ENCODE measurements at places on chromosomes 5 and 9. TPM values are rescaled to one million over a fixed set of nuclear protein-coding genes. Genes with fewer than 3 reads are reported as not detected.

FOXI1 gene
- not detected for total RNA-seq

KLF4 gene
- 27.2 TPM for total RNA-seq

EQTN gene
- 0.22 TPM for total RNA-seq

NRG2 gene
- 2.0 TPM for total RNA-seq

PCDHGA1 gene
- 0.26 TPM for total RNA-seq

ASTN2 gene
- total RNA-seq = 4.8 TPM

FAM200C gene
- total RNA-seq = 2.2 TPM

TMEM174 gene
- not detected for total RNA-seq

ZNG1A gene
- total RNA-seq = 23.6 TPM

SH3RF2 gene
- total RNA-seq = 2.9 TPM

GARNL3 gene
- total RNA-seq = 1.8 TPM

PKD2L2 gene
- total RNA-seq = 0.07 TPM

ENC1 gene
- total RNA-seq = 6.3 TPM

PCDHB14 gene
- total RNA-seq = 0.17 TPM

VCAN gene
- 11.0 TPM for total RNA-seq

GPR150 gene
- total RNA-seq = 0.16 TPM

F2RL1 gene
- 265 TPM for total RNA-seq

ENTREP1 gene
- 0.60 TPM for total RNA-seq

CCNO gene
- 7.4 TPM for total RNA-seq

MYMK gene
- not detected for total RNA-seq

NIPAL4 gene
- total RNA-seq = 13.5 TPM

SLC45A2 gene
- not detected for total RNA-seq

FBN2 gene
- total RNA-seq = 13.0 TPM

PFN3 gene
- total RNA-seq = not detected

CCDC187 gene
- not detected for total RNA-seq

CDK7 gene
- total RNA-seq = 60.9 TPM

TEX48 gene
- total RNA-seq = not detected

RPL37 gene
- 2,645 TPM for total RNA-seq

CMYA5 gene
- total RNA-seq = 0.13 TPM

ACTBL2 gene
- 0.08 TPM for total RNA-seq

CDC20B gene
- total RNA-seq = 0.09 TPM

P4HA2 gene
- 42.0 TPM for total RNA-seq

NOL8 gene
- 29.7 TPM for total RNA-seq

NEUROG1 gene
- not detected for total RNA-seq

CDX1 gene
- not detected for total RNA-seq

IRX1 gene
- total RNA-seq = not detected

RFESD gene
- 2.0 TPM for total RNA-seq

CFAP77 gene
- total RNA-seq = 0.19 TPM

RNF183 gene
- total RNA-seq = not detected

TAL2 gene
- total RNA-seq = 0.41 TPM

Measured in A549 treated with Mapracorat at 1 μM for 4 hours (cell line).